AML-193 (cell line): ENCODE measurements at places on chromosomes 2 and 18.

- no peak for DNase-seq
Measured at GRCh38 chr2:97747716-97748115, 34.3 kb downstream of the ZAP70 start.

DNA sequence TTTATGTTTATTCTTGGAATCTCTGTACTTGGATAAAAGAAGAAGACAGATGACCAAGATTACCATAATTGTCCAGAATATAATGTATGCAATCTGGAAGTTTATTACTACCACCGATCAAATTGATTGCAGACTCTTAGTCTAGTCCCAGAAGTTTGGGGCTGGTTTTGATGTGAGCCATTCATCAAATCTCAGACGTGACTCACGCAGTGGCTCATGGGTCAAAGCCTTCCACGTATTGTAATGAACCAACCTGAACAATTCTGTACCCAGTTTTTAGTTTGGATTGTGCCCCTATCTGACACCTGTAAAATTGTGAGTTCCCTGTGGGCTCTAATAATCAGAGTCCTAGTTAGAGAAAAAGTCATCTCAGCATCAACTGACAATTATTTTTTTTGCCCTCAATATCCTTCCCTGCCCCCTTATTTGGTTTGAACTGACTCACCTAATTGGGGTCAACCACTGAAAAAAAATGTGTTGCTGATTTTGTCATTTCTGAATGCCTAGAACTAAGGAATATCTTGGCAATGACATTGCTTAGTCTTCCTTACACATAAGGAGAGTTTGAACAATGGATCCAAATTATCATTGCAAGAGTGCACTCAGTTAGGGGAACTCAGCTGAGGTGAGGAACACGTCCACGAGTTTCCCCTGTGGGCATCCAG is 219.5 kb upstream of the NRP2 start:
- no peak for DNase-seq

GRCh38 chr2:28469947-28470535 is 25.8 kb upstream of the PLB1 start:
- DNase-seq: no peak

GRCh38 chr2:100940766-100941645 is 61.1 kb upstream of the RPL31 start:
- no peak for DNase-seq

DNA sequence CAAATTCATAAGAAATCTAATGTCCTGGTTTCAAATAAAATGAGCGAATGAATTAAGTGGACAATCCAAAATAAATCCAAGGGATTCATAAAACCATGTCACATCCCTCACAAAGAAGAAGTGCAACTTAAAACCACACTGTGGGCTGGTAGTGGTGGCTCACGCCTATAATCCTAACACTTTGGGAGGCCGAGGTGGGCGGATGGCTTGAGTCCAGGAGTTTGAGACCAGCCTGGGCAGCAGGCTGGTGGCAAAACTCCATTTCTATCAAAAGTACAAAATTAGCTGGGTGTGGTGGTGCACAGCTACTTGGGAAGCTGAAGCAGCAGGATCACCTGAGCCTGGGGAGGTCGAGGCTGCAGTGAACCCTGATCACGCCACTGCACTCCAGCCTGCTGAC is 25.4 kb downstream of the FAM98A start:
- no peak for DNase-seq

DNA sequence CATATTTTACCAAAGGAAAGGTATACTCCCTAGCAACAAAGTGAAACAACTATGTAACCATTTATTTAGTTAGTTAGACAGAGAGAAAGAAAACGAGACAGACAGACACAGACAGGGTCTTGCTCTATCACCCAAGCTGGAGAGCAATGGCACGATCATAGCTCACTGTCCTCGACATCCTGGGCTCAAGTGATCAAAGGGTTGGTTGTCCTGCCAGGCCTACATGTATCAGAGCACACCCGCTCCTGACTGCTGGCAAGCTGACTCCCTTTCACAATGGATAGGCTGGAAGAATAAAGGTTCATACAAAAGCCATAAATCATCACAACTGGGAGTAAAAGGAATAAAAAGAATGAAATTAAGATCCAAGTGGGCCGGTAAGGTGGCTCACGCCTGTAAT is 53.5 kb downstream of the ATL2 start:
- DNase-seq: no peak

- no peak for DNase-seq
Measured at GRCh38 chr18:58793361-58793760, 71.3 kb upstream of the ZNF532 start.

- DNase-seq: no peak
Measured at GRCh38 chr2:86314125-86314524, 23.3 kb downstream of the REEP1 start.

- DNase-seq: peak; percentile 5
Measured at GRCh38 chr2:24920809-24921441, 888 bp upstream of the ADCY3 start.

- DNase-seq: peak; percentile 75
Measured at GRCh38 chr2:69724540-69725159, 17.3 kb upstream of the ANXA4 start.
